Activated CD4-positive, alpha-beta T cell treated with anti-CD3 and anti-CD28 coated beads, Interleukin-2, amount 50 U/mL, for 4 hours (primary cell): ENCODE measurements at places on chromosomes 2 and 18.

DNA sequence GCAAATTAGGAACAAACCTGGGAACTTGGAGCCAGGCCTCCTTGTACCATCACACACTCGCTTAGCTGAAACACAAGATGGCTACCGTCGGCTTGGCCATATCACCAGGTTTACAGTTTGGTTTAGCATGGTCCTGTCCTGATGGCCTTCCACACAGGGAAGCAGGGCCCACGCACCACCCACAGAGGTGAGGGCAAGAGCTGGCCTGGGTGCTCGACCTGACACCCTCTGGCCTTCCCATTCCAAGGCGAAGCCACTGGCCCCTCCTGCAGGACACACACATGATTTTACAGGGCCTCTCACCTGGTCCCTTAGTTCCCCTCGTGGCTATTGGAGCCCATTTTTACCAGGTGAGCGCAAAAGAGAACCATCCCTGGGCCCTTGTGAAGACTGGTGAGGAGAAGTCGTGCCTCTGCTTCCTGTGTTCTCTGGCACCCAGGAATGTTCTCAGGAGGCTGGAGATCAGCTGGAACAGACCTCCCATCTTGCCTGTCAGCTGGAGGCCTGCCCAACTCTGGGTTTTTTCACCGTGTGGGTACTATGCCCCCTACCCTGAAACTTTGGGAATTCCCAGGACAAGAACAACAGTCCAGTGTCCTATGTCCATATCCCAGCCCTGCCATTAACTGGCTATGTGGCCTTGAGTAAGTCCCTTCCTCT is 53.0 kb upstream of the FOSL2 start:
- no peak for DNase-seq

DNA sequence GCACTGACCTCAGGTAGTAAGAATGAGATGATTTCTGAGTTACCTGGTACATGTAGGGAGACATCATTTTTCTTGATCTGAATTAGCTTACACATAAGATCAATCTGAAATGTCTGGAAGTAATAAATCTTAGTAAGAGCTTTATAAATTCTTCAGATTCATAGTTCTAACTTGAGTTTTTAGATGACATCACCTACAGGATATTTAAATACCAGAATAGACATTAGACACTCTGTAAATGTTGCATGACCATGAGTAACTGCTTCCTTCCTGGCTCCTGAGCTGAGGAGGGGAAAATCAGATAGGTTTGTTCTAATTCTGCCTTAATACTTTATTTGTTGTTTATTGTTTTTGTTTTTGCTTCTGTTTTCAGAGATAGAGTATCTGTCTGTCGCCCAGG is 181.8 kb downstream of the PHLPP1 start:
- no peak for DNase-seq

GRCh38 chr2:169683425-169684134 is 10.6 kb downstream of the CFAP210 start:
- no peak for DNase-seq

DNA sequence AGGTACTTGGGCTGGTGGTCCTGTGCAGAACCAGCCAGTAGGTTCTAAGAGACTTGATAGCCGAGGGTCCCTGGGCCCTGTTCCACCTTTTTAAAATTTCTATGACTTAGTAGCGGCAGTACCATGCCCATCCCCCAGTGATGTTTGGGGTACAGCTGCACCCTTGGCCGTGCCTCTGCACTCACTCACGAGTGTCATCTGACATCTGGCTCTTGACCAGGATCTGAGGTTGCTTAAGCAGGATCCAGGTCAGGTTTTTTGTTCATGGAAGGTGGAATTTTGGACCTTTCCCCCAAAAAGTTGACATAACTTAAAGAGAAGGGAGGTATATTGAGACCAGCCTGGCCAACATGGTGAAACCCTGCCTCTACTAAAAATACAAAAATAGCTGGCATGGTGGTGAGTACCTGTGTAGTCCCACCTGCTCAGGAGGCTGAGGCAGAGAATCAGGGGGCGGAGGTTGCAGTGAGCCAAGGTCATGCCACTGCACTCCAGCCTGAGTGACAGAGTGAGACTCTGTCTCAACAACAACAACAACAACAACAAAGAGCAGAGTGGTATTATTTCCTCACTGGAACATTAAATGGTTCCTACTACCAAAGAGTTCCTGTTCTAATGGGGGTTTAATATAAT is 163.6 kb downstream of the NEDD4L start:
- DNase-seq, result no peak

DNA sequence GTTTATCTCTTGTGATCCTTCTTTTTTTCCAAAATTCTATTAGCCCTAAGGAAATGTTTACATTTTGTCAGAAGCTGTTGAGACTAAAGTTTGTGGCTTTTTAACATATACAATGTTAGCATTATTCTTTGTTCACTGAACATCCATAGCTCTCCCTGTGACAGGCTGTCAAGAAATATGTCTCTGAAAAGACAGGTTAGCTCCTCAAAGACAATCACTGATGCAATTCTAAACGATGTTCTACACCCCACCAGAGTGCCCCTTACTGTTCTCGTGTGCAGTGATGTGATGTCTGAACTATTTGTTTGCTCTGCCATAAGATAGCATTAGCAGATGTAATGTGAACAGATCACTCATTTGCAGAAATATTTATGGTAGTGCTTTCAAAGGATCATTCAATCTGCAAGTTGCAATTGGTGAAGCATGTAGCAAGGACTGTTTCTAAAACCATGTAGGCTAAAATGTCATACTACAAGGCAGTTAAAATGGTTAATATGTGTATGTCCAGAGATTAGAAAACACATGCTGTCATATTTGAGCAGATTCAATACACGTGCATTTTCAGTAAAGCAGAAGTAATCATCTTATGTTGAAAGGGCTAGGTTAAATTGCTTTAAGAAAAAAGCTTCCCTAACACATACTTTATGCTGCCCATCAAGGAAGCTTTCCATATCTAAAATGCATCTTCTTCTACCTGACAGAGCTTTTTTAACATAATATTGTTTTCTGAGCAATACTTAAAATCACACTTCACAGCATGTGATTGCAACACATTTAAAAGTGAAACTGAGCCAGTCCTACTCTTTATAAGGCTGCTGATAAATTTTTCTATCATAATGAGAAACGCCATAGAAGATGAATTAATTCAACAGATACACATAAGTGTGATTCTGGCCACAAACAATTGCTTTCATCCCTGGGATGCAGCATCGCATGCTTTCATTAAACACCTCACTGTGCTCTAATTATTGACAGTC is 285.7 kb upstream of the UBE2E3 start:
- no peak for DNase-seq

DNA sequence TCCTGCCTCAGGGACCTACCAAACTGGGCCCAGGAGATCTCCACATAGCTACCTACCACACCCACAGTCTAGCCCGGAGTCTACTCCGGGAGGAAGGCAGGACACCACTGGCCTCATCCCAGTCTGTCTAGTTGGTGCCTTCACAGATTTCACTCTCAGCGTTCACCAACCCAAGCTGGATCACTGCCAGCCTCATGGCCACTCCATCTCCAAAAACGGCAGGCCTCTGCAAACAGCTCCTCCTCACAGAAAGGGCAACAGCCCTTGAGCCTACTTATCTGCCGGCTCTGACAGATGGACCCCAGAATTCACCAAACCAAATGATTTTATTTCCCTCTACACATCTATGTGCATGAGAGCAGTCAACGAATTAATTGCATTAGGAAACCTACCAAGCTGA is 61.3 kb downstream of the NCKAP5 start:
- no peak for DNase-seq

GRCh38 chr2:8525582-8526402 is 156.1 kb upstream of the ID2 start:
- DNase-seq, result no peak

DNA sequence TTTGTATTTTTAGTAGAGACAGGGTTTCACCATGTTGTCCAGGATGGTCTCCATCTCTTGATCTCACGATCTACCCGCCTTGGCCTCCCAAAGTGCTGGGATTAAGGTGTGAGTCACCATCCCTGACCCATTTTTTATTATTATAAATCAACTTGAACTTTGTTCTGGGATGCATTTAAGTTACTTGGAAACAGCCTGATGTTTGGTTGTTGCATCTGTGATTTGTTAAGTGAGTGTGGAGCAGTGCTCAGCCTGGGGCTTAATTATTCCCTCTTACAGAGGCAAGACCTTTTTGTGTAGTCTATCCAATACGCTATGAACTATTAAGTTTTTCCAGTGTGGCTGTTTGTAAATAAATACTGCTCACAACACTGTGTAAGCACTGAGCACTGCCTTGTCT is 32.6 kb downstream of the MTA3 start:
- DNase-seq, result no peak

DNA sequence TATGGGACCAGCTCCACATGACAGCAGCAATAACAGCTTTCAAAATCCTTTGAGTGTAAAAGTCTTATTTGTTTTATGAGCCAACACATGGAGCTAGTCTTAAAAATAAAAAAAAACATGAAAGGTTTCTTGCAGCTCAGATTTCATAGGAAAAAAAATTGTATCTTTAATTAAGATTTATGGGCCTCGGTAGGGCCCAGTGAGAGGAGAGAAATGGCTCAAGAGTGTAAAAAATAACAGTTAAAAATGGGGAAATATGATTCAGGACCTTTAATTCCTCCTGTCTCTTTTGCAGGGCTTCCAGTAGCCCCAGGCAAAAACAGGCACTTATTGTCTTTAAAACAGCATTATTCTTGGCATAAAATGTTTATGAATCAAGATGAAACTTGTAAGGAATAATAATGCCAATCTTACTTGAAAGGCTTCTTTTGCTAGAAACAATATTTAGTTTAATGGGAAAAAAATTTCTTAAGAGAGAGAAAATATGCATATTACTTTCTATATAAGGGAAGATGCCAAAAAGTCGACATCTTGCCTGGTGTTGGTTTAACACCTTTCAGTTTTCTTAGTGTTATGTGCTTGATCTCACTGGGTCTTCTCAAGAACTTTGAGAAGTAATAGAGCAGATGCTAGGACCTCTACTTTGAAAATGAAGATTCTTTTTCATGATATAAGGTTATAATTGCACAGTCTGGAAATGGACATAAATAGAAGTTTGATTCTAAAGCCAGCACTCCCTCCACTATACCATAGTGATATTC is 71.3 kb upstream of the SETBP1 start:
- no peak for DNase-seq

GRCh38 chr2:53939656-53940055 is 31.1 kb downstream of the PSME4 start:
- DNase-seq, result no peak

DNA sequence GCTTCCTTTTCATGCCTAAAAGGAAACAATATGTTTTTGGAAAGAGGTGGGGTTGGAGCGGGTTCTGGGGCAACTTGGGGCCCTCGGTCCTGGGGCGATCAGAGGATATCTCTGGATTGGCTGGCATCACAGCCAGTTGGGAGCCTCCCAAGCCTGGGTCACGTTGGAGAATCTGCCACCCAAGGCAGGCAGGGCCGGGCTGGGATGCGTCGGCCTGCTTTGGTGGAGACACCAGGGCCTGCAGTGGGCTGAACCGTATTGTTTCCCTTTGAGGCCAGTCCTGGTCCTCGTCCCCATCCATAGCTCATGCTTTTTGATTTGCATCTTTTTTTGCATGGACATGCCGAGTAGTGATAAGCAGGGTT is 235.8 kb downstream of the ATAD2B start:
- no peak for DNase-seq

- no peak for DNase-seq
Observed at GRCh38 chr2:232228971-232229894, 149.3 kb upstream of the ALPP start.

GRCh38 chr18:67467188-67467587 is 49.3 kb downstream of the DSEL start:
- DNase-seq, result no peak
